NCI-H1694 (cell line): ENCODE measurements at places on chromosomes 1 and 21.
A peak's percentile ranks its signal among the peaks of the same experiment; 100 is the strongest.

DNA sequence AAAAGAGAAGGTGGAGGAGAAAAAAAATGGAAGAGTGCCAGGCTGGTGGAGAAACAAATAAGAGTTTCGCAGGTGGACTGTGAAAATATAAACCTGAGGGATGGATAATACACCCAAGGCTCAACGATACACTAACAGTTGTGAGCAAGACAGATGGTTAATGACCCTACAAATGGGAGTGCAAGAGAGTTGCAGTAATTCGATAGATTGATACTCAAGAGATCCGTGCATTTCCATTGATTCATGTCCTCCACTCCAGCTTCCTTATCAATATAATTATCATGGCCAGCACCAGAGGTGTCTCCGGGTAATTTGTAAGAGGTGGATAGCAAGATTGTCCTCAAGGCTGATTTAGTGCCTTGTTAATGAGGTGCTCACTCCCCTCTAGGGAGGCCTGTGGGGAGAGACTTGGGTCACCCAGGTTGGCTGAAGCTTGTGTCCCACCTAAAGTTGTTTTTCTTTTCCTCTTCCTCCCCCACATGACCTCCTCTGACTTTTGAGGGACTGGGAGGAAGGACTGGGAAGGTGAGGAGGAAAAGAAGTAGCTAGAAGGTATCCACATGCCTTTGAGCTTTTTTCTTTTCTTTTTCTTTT lies 221.8 kb upstream of the KIAA0040 start:
- no peak for DNase-seq

DNA sequence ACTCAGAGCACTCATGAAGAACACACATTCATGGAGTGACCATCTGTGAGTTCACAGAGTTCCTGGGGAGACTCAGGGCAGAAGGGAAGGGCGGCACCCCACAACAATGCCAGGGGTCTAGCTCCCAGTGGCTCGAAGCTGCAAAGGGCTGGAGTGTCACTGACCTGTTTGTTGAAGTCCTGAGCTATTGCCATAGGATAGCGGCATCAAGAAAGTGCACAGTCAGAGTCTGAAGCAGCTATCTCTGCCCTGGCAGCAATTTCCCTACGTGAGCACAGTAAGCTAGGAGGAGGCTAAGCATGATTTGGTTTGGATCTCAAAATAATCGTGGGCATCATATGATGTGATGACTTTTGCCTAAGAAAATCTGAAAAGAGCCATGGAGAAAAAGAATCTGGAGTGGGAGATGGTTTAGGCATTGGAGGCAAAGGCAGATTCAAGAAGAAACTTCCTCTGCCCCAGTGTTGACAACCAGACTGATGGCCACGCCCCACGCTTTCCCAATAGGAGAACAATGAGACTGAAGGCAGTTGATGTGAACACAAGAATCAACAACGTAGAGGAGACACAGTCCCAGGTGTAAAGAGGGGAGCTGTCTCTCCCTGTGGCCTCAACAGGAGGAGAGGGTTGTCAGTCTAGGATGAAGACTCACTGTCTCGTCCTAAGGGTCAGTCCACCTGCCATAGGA lies 100.0 kb upstream of the SLC25A33 start:
- DNase-seq, result no peak

GRCh38 chr21:41989698-41990097 lies 20.5 kb downstream of the ZBTB21 start:
- no peak for DNase-seq

GRCh38 chr1:17502326-17502778 lies 37.1 kb upstream of the ARHGEF10L start:
- DNase-seq, result peak; percentile 51

DNA sequence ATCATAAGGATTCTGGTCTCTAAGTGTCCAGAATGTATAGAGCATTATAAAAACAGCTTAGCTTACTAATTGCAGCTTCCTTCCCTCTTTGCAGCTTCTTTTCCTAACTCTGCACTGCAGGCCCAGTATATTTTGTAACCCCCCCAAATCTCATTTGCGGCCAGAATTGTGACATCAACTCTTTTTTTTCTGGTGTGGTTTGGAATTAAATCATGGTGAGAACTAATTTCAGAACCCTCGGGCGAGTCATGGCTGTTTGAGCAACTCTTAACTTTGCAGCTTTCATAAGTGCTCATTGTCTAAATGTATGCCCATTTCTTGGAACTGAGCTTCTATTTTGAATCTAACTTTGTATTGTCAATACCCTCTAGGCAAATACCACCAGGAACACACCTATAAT lies 187.4 kb downstream of the CYYR1 start:
- no peak for DNase-seq

DNA sequence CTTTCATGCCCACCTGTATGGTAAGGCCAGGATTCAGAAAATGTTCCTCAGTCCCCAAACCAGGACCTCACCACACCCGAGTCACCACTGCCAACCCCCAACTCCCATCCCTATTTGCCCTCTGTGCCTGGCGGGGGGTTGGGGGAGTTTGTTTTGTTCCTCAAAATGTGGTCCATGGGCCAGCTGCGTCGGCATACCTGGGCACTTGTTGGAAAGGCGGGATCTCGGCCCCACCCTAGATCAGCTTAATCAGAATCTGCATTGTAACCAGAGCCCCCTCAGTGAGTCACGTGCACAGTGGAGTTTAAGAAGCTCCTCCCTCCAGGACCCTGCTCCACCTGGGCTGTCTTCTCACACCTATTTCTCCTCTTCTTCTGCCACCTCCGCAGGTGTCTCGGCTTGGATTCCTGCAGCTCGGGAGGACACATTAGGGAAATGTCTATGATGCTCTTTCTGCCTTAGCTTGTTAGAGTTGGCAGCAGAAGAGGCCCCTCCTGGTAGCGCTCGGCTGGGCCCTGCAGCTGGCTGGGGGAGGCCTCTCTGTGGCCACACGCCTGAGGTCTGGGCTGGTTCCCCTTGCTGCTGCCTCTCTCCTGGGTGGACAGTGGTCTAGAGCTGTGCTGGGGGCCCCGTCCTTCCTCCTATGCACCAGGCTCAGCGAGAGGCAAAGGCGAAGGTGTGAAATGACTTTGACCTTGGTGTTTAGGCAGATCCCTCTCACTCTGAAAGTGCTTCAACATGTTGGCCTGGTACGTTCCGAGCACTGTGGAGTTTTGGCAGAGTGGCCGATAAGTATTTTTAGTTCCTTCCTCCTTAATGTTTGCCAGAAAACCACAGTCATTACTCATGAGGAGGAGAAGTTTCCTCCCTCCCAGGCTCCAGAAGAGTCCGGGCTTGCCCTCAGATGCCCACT lies 41.8 kb upstream of the CAMTA1 start:
- DNase-seq, result no peak

DNA sequence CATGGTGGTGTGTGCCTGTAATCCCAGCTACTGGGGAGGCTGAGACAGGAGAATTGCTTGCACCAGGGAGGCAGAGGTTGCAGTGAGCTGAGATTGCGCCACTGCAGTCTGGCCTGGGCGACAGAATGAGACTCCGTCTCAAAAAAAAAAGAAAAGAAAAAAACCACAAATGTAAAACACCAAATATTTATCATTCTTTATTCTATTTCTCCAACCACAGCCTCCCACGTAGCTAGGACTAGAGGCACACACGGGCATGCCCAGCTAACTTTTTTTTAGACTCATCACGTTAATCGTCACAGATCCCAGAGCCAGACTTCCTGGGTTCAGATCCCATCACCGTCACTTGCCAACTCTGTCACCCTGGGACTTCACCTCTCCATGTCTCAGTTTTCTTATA lies 13.5 kb downstream of the DNAJC16 start:
- no peak for DNase-seq

DNA sequence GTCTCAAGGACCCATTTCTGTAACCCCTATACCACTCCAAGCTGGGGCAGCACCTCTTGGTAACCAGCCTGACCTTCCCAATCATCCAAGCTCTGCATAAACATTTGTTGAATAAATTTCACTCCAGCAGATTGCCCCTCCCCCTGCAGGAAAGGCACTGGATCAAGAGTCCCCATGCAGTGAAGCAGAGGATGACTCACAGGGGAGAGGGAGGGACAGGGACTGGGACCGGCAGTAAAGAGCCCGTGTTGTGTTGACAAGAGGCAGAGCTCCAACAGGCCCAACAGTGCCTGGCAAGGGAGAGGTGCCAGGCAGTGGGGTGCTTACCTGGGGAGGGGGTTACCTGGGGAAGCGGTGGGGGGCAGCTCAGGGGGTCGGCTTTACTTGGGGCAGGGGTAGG lies 32.3 kb downstream of the SLC9A1 start:
- DNase-seq, result no peak

- no peak for DNase-seq
These were observed 37.7 kb downstream of the VTCN1 start for GRCh38 chr1:117173006-117173405.

DNA sequence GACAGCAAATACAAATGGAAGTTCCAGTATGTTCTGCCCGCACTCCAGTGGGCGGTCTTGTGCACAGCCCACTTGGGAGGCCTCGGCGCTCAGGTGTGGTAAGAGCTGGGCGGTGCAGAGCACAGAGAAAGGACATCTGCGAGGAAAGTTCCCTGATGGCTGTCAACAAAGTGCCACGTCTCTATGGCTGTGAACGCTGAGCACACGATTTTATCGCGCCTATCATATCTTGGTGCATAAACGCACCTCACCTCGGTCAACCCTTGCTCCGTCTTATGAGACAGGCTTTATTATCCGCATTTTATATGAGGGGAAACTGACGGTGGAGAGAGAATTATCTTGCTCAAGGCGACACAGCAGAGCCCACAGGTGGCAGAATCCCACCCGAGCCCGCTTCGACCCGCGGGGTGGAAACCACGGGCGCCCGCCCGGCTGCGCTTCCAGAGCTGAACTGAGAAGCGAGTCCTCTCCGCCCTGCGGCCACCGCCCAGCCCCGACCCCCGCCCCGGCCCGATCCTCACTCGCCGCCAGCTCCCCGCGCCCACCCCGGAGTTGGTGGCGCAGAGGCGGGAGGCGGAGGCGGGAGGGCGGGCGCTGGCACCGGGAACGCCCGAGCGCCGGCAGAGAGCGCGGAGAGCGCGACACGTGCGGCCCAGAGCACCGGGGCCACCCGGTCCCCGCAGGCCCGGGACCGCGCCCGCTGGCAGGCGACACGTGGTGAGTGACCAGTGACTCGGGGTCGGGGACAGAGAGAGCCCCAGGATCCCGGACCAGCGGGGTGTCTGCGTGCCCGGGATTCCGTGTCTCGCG lies at the start of gene IL12RB2:
Gene IL12RB2 (plus strand): TSS at position 623 of the 810 bp plus-strand sequence. CDS start 12,496 bp downstream, outside the sequence.
- DNase-seq, result peak; percentile 8

GRCh38 chr1:209805341-209805781 lies 581 bp downstream of the IRF6 start:
- DNase-seq, result no peak

DNA sequence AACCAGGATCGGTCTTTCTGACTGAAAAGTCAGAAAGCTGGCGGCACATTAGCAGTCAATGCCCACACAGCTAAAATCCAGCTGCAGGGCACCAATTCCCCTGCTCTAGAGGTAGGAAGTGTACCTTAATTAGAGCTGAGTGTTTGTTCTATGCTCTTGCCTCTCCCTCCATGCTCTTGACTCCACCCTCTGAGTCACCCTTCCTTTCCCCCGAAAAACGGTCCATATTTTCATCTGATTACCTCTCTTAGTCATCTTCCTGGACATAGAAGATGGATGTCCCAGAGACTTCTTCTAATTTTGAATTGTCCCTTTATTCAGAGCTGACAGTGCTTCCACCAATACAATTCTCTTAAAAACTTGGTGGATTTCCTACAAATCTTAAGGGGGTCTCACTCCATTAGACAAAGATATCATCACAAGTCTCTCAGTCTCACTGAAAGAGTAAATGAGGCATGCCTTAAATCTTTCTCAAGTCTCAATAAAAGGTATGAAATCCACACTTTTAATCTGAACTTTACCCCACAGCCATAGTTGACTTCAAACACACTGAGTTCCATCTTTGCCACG lies 44.1 kb upstream of the SLC19A1 start:
- DNase-seq, result no peak

DNA sequence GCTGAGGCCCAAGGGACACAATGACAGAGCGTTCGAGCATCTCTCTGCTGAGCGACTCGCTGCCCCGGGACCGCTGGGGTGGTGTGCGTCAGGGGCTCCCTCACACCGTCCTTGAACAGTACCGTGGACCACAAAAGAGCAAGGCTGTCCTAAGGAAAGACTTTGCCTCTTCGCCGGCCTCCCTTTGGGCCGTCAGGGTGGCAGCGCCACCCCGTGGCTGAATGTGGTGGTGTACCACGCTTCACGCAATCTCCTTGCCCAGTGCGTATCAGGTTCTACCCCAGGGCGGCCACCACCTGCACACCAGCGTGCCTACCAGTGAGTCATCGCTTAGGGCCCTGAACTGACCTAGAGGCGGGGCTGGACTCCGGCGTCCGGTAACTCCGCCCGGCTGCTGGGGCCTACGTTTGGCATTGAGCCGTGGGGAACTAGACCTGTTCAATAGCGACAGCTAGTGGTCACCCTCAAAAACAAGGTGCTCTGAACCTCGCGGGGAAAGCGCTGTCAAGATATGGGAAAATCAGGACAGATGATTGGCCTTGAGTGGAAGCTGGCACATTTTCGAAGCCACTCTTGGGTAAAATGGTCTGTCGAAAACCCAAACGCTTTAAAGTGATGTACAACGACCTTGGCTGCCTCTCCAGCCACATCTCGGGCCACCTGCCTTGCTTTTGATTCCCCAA lies 8.1 kb upstream of the TRAF3IP3 start:
- DNase-seq, result no peak

DNA sequence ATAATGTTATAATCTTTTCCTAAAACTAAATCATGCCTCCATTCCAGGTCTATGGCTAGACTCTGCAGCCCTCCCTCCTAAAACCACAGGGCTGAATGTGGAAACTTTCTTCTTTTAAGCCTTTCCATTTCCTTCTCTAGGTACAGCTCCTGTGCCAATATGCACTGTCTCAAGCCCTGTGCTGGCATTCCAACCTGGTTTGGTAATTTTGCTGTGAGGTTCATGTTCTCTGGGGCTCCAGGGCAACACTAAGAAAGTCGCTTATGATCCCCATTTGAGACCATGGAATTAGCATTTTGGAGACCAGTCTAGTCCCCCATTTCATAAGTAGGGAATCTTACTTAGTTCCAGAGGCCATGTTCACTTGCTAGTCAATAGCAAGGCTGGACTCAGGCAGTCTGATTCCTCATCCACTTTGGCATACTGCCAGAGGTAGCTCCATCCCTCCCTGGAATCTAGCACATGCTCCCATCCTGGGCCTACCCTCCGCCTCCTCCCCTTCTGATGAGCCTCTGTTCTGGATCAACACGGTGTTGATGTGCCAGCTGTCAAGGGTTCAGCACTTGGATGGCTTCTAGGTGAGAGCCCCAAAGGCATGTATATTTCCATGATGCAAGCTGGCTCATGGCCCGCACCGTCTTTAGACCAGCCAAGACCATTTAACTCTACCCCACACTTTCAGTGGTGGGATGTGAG lies 36.5 kb downstream of the ZMYND12 start:
- DNase-seq, result peak; percentile 93

DNA sequence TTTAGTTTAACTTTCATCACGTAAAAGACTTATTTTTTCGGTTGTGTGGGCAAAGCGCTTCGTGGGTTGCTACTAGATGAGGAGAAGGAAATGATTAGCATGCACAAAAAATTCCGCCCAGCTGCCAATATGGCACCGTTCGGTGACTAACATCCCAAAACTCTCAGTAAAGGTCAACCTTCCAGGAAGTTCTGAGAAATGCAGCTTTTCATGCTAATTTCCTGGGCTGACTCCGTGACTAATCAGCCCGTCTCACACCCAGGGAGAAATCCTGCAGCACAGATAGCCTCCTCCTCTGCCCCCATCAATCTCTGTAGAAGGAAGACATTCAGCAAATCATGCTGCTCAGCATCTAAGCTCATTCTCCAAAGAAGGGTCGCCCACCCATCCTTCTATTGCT lies 34.1 kb downstream of the TMCO4 start:
- DNase-seq, result no peak
